ENCODE measurements at places on chromosomes 4 and X.

DNA sequence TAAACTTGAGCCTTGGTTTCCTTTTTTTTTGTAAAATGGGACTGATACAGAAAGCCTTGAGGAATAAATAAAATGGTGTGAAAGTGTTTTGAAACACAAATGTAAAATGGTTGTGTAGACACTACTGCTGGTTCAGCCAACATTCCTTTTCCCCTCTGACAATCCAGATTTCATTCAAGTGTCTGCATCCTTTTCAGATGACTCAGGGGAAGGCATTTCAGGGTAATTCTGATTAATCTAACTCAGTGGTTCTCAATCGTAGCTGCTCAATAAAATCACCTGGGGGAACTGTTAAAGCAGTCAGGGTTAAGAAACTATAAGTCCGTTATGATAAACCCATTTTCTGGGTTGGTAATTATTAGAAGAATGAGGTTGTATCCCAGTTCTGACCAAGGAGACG is 4.6 kb downstream of the ARHGAP10 start:
- no peak for DNase-seq

- DNase-seq = no peak
These were observed 60.4 kb upstream of the BCOR start for GRCh38 chrX:40158036-40158706.

DNA sequence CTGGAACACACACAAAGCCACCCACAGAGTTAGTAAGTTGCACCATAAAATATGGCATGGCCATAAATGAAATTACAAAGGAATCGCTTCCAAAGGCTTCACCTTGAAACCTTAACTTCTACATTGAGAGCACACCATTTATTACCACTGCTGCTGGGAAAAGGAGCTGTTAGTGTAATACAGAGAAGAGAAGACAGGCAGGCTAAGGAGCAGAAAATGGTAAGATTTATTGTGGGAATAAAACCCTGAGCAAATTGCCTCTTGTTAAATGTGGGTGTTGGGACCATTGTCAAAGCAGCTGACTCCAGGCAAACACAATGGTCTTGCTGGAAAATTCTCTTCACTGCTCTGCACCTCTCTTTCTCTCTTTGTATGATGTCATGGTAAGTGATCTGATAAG is 79.2 kb upstream of the NHS start:
- DNase-seq = no peak

DNA sequence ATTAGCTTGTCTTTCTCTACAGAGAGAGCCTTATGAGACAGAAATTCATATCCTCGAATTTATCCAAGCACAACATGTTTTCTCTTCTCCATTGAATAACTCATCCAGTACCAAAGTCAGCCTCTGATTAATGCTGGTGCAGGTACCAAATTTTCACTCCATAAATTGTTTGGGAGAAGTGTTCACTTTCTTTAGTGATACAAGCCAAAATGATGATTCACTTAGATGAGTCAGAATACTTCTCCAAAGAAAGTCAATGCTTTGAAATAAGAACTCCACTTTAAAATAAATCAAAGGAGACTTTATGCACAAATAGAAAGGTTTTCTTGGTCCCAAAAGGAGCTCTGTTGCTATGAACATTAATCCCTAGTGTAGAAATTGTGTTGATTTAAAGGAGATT is 60.2 kb downstream of the MAOB start:
- no peak for DNase-seq

GRCh38 chr4:20544645-20545044 is 155.6 kb upstream of the PACRGL start:
- no peak for DNase-seq

DNA sequence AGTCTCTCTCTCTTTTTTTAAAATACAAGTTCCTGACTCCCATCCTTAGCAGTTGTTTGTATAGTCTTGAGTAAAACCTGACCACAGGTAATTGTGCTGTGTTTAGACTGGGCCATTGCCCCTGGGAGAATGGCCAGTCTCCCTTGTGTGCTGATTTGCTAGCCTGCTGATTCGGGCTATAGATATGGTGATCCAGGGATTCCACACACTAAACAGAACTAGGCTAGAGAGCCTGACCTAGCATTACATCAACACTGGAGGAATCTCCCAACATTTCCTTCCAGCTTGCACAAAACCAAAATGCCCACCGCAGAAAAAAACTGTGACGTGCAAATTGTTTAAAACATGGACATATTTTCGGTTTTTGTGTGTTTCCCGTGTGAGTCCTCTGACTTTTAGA is 5.1 kb downstream of the UPRT start:
- no peak for DNase-seq

- DNase-seq = no peak
These were observed 18.6 kb upstream of the ADRA2C start for GRCh38 chr4:3747581-3747904.

GRCh38 chr4:83772685-83773084 is 236.8 kb downstream of the GPAT3 start:
- DNase-seq = no peak

DNA sequence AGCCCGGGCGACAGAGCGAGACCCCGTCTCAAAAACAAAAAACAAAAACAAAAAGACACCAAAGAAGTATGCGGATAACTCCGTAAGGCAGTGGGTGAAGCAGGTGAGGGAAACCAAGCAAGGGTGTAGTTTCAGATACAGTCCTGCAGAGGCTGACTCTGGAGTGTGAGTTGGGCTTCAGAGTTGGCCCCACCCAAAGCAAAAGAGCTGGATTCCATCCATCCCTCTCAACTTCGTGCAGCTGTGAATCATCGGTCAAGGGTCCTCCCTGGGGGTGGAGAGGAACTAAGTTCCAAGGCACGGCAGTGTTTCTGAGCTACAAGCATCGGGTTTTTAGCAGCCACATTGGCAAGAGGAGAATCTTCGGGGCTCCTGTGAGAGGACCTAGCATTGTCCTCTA is 43.9 kb upstream of the FAM9A start:
- no peak for DNase-seq

DNA sequence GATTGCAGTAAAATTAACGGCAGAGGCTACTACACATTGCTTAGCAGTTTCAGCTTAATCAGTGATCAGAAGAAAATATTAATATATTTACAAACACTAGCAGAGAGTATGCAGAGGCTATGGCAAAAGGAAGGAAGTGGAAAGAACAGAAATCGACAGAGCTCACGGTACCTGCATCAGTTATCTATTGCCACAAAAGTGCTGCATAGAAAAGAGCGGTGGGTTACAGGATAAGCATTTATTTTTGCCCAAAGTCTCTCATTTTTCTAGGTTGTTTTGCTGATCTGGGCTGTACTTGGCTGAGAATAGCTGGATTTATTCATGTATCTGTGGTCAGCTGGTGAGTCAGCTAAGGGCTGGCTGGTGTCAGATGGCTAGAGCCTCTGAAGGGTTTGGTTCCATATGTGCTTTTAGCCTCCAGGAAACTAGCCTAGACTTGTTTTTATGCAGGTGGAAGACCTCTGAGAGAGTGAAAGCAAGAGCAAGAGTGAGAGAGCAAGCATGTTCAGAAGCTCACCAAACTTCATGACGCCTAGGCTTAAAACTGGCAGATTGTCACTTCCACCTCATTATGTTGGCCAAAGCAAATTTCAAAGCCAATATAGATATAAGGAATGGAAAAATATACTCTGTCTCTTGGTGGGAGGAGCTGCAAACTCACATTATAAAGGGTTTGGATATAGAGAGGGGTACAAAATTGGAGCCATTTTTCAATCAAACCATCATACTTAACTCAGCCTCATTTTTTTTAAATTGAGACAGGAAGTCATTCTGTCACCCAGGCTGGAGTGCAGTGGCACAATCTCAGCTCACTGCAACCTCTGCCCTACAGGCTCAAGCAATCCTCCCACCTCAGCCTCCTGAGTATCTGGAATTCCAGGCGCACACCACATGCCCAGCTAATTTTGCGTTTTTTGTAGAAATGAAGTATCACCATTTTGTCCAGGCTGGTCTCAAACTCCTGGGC is 153.2 kb upstream of the RPL34 start:
- no peak for DNase-seq

- DNase-seq = no peak
These were observed 138.9 kb upstream of the SMIM31 start for GRCh38 chr4:164614999-164615398.

- no peak for DNase-seq
These were observed 44.5 kb upstream of the IL1RAPL1 start for GRCh38 chrX:28542791-28543190.

GRCh38 chrX:76076124-76076523 is 96.7 kb upstream of the PBDC1 start:
- no peak for DNase-seq

- DNase-seq = no peak
These were observed 645.1 kb upstream of the PRKX start for GRCh38 chrX:4358577-4358976.

DNA sequence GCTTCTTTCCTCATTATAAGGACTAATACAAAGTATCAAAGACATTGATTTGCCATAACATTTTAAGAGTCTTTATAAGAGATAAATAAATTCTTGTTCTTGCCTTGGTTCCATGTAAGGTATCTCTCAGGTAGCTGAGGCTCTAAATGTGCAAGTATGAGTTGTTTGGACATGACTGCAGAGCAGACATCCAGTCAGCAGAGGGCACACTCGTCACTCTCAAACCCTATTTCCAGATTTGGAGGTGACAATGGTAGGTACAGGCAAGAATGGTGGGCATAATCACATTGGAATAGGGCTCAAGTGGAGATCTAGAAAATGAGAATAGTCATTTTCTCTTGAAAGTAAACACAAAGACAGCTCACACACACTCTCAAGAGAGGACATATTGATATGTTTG is 133.3 kb upstream of the ZIC3 start:
- no peak for DNase-seq

DNA sequence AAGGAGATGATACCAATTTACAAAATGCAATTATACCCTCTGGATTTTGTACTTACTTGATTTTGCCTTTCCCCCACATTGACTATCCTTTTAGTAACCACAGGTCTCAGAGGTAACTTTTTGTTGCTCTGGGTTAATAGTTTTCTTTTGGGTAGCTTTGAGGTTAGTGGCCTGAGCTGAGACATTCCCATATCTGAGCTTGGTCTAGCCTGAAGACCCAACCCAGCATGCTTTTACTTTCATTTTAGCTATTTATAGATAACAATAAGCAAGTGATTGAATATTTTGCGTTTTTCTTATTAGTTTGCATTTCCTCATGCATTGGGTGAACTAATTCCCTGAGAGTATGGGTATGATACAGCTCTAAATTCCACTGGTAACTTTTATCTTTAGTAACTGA is 11.8 kb downstream of the HTN1 start:
- DNase-seq = no peak

- no peak for DNase-seq
These were observed 229.1 kb upstream of the SMIM31 start for GRCh38 chr4:164524789-164525188.

- no peak for DNase-seq
These were observed 138.9 kb downstream of the NPNT start for GRCh38 chr4:106034220-106034619.

Measured in stimulated activated CD4-positive, alpha-beta T cell treated with anti-CD3 and anti-CD28 coated beads, Interleukin-4, amount 100 ng/mL, for 48 hours (primary cell).